Germinal center (tissue), 1 donor: ENCODE measurements at places on chromosomes 3 and 15.

GRCh38 chr15:95300958-95301357, 1029.5 kb upstream of the NR2F2 start:
- DNase-seq = no peak

DNA sequence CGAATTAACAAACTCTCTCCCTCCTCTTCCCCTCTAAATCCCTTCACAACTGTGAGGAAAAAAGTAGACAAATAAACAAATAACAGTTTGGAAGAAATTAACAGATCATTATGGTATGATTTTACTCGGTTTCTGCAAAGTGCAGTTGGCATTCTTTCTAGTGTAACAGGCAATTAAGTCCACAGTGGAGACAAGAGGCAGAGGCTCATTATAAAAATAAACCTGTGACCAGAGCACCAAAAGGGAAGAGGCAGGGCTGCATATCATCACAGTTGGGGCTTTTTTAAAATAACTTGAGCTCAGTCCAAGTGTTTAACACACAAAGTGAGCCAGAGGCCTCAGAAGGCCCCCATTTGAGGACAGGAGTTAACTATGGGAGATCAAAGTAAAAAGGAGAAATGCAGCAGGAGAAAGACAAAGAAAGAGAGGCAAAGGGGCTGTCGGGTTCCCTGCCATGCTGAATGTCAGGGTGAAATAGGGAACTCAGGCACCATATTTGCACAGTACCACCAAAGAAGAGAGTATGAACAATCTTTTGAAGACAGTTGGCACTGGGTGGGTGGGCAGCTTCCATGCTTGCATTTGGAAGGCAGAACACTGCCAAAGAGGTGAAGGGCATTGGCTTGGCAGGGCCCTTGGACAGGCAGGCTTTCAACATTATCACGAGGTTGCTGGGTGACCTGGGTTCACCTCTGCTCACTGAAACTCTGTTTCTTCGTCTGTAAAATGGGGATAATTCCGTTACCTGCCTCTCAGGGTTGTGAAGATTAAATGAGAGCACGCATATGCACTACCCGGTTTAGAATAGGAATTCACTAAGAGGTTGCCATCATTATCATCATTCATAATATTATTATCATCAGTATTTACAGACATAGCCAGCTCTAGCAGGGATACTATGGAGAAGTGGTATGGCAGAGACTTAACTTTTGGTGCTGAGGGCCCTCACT, 134.5 kb downstream of the MEX3B start:
- no peak for DNase-seq

- no peak for DNase-seq
These were observed 2.7 kb downstream of the ZNF654 start for GRCh38 chr3:88061746-88062145.

- no peak for DNase-seq
These were observed 60.6 kb downstream of the TCF12 start for GRCh38 chr15:56978898-56979662.

GRCh38 chr15:73593304-73594074, 39.7 kb downstream of the NPTN start:
- DNase-seq = no peak

GRCh38 chr15:31457161-31457560, 130.5 kb downstream of the KLF13 start:
- no peak for DNase-seq

GRCh38 chr3:135261214-135261775, 466.2 kb downstream of the EPHB1 start:
- no peak for DNase-seq

DNA sequence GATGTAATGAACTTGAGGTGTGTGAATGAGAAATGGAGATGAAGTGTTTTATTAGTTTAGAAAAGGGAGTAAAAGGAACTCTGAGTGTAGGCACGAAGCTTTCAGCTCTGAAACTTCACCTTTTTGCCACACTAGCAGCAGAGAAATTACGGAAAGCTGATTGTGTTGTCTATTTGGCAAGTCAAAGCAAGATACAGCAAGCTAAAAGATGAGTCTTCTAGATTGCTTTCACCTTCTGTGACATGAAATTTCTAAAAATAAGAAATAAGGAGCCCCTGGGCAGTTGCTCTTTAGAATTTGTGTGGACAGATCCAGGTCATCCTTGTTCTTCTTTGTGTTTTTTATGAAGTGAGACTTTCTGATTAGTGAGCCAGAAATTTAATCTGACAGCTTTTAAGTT, 143.4 kb downstream of the FNDC3B start:
- no peak for DNase-seq
